ENCODE measurements at places on chromosomes 3 and 15.

GRCh38 chr3:73513260-73513659, 111.5 kb downstream of the PDZRN3 start:
- DNase-seq = no peak

DNA sequence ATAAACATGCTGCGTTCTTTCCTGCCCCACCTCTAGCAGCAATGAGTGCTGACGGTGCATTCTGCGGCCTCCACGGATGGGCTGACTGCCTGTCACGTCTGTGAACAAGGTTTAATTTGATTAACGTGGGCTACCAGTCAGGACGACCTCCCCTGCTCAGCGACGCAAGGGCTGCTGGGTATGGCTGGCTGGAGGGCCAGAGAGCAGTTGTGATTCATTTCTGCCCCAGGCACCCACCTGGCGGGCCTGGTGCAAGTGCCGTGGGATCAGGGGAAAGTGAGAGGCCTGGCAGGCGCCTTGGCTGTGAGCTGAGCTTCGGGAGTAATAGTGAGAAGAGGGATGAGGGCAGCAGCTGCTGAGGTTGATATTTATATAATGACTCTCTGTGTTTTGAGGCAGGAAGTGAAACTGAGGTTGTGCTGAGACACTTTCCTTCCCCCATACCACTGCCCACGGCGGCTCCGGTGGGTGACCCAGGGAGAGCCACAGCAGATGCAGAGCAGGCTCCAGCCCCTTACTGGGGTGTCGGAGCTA, 190.4 kb upstream of the BCL6 start:
- no peak for DNase-seq

GRCh38 chr3:150079029-150079739, 108.5 kb upstream of the PFN2 start:
- peak; percentile 97 for DNase-seq

GRCh38 chr15:93382200-93382820, 293.3 kb upstream of the RGMA start:
- DNase-seq = no peak

DNA sequence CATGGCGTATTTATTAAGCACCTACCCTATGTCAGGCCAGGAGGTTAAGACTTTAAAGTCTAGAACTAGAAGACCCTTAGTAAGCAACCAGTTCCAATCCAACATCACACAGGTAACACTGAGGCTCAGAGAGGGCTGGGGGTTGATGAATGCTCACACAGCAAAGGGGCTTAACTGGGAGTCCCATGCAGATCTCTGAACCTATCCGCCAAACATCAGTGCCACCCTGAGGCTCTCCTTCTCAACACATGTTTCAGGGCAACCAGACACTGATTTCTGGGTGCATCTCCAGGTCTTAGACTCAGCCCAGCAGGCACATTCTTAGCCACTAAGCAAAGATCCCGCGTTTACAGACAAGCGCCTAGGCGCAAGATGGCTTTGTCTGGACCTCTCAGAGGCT, 92.0 kb upstream of the SLC6A11 start:
- DNase-seq = no peak

- peak; percentile 42 for DNase-seq
These were observed 44.6 kb downstream of the CORO2B start for GRCh38 chr15:68623301-68623892.

- no peak for DNase-seq
These were observed 361.4 kb downstream of the CHL1 start for GRCh38 chr3:557972-558371.

GRCh38 chr3:97576221-97576620, 188.3 kb upstream of the ARL6 start:
- DNase-seq = no peak

- DNase-seq = no peak
These were observed 3.5 kb upstream of the ITGB5 start for GRCh38 chr3:124890573-124891190.

DNA sequence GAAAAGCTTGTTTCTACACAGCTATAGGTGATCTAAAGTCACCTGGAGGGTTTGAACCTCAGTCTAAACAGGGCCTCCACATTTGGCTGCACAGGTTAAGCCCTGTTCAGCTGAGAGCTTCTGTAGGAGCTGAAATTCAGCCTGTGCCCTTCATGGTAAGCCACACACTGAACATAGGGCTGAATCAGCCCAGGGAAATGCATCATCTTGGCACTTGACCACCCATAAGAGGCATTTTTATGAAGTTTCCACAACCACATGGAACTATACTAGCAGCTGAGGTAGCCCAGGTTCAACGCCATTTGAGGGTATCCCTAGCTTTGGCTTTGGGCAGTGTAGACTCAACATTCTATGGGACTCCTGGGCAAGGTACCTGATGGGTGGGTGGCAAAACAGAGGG, 126.8 kb downstream of the FAM174B start:
- DNase-seq = peak; percentile 32

- peak; percentile 56 for DNase-seq
These were observed 1.9 kb downstream of the AQP9 start for GRCh38 chr15:58139989-58140522.

Data from GM23248 (cell line).